ENCODE measurements at places on chromosomes 3 and 15.
A peak's percentile ranks its signal among the peaks of the same experiment; 100 is the strongest.

- no peak overlapping the region for H3K4me3 ChIP-seq
- no peak for DNase-seq
- no peaks in the 10 kb centered on the region for H3K36me3 ChIP-seq
- no peaks in the 10 kb centered on the region for H3K4me1 ChIP-seq
These were observed 233.3 kb downstream of the NLGN1 start for GRCh38 chr3:173630849-173631248.

- H3K4me3 ChIP-seq = no peak overlapping the region
- no peak overlapping the region for H3K27ac ChIP-seq
- no peak for DNase-seq
- no peaks in the 10 kb centered on the region for H3K4me1 ChIP-seq
These were observed 15.4 kb downstream of the SLC22A14 start for GRCh38 chr3:38297537-38297936.

DNA sequence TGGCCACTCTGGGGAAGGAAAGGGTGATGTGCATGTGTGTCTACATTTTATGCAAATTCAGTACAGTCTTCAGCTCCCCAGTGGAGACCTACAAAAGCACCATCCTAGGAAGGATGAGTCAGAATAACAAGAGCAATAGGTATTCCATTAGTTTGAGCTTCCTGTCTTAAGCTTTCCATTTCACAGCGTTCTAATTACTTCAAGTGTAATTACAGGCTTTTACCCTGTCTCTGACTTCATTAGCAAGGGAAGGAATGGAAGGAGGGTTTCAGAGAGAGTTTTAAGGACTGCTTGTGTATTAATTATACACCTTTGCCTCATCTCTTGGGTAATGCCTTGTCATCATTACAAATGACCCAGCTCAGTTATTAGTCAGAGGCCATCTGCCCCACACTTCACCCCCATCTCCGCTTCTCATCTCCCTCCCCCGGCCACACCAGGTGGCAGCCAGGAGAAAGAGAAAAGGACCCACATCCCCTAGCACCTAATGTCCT, 202.8 kb upstream of the MRPL3 start:
- H3K4me3 ChIP-seq = no peak overlapping the region
- H3K27ac ChIP-seq = no peak overlapping the region
- DNase-seq = no peak
- H3K4me1 ChIP-seq = peaks cover 2% of the 10 kb centered on the region

DNA sequence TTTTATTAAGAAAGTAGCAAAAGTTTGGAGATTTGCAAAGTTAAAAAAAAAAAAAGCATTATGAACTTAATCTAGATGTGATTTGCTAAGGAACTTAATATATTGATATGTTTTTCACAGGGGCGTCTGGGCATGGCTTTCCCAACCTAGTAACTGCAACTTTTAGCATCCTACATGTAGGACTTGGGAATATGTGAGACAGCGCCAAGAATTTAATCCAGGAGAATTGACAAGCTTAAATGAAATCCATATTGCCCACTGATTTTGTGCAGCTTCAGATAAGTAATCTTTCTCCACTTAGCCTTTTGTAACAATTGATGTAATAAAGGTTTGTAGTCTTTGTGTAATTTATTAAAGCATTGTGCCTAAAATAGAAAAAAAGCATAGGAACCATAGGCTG, 982 bp upstream of the GABPB1 start:
- peaks cover 60% of the 10 kb centered on the region for H3K36me3 ChIP-seq
- peaks cover 2% of the 10 kb centered on the region for H3K27me3 ChIP-seq
- peaks cover 36% of the 10 kb centered on the region for H3K4me1 ChIP-seq
- DNase-seq = no peak

DNA sequence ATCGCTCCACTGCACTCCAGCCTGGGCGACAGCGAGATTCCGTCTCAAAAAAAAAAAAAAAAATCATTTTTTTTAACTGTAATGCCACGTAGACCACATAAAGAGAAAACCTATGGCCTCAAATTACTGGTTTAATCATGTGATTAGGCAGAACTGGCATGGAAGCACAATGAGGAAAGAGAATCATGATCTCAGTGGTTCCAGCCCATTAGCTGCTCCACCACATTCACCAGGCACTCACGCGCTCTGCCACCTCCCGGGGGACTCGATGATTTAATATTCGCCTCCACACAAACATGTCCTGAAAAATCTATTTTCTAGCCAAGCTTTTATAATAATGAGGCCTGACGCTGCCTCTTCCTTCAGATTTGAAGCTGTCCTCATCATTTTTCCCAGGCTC, 204.7 kb downstream of the TBL1XR1 start:
- peaks cover 4% of the 10 kb centered on the region for H3K4me1 ChIP-seq
- H3K36me3 ChIP-seq = no peaks in the 10 kb centered on the region
- H3K27me3 ChIP-seq = peaks cover 6% of the 10 kb centered on the region

DNA sequence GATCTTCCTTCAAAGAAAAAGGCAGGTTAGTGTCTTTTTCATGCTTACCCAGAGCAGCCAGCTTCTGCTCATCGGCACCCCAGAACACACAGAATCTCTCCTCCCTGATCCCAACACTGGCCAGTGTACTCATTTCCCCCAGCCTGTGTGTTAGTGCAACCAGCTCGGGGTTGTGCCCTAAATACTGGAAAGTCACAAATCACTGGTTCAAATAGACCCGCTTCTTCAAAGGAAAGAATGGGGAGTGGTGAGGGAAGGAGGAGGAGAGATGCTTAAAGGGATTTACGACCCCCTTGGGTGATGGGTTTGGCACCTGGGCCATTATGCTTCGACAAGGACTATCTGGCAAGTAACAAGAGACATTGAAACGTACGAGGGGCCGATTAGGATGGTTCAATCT, 114.0 kb downstream of the FOXB1 start:
- no peak overlapping the region for H3K27ac ChIP-seq
- H3K36me3 ChIP-seq = no peaks in the 10 kb centered on the region
- no peak overlapping the region for H3K4me3 ChIP-seq
- peaks cover 34% of the 10 kb centered on the region for H3K4me1 ChIP-seq

GRCh38 chr3:167941234-167941995, 154.3 kb downstream of the GOLIM4 start:
- DNase-seq = no peak
- no peak overlapping the region for H3K27ac ChIP-seq
- H3K27me3 ChIP-seq = peaks cover 3% of the 10 kb centered on the region
- H3K4me1 ChIP-seq = peaks cover 8% of the 10 kb centered on the region
- H3K4me3 ChIP-seq = no peak overlapping the region

- H3K27ac ChIP-seq = no peak overlapping the region
- DNase-seq = no peak
- no peak overlapping the region for H3K4me3 ChIP-seq
- H3K27me3 ChIP-seq = peaks cover 6% of the 10 kb centered on the region
- H3K36me3 ChIP-seq = no peaks in the 10 kb centered on the region
These were observed 101.5 kb upstream of the SLC6A6 start for GRCh38 chr3:14300721-14301399.

- H3K4me1 ChIP-seq = peaks cover 62% of the 10 kb centered on the region
- H3K4me3 ChIP-seq = peak overlapping the region; percentile 79
- peak overlapping the region; percentile 90 for H3K27ac ChIP-seq
These were observed 16.4 kb upstream of the FURIN start for GRCh38 chr15:90851940-90852339.

DNA sequence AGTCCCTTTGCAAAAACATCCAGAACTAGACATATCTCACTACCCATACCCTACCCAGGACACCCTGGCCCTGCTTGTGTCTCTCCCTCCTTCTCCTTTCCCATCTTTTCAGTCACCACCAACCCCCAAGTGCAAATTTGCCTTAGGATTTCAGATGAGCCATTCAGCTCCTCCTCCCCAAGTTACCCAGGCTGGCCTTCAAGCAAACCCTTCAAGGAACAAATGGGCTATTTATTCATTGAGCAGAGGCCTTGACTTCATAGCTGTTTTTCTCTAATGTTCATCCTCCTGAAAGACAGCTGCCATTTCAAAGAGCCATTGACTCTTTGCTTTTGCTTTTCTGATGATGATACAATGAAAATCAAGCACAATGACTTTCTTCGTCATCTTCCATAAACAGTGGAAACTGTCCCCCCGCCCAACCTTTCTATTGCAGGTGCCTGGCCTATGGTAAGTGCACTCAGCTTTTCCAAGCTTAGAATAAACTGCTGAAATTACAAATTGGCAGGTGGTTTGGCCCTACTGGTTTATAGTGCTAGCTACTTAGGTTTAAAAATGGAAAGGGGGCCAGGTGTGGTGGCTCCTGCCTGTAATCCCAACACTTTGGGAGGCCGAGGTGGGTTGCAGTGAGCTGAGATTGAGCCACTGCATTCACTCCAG, 26.1 kb upstream of the KLHL6 start:
- H3K4me3 ChIP-seq = no peak overlapping the region
- peaks cover 31% of the 10 kb centered on the region for H3K4me1 ChIP-seq
- H3K36me3 ChIP-seq = no peaks in the 10 kb centered on the region

GRCh38 chr15:25208735-25209134, 230.1 kb downstream of the UBE3A start:
- no peak overlapping the region for H3K4me3 ChIP-seq
- H3K4me1 ChIP-seq = no peaks in the 10 kb centered on the region
- no peaks in the 10 kb centered on the region for H3K36me3 ChIP-seq
- no peak overlapping the region for H3K27ac ChIP-seq
- no peaks in the 10 kb centered on the region for H3K27me3 ChIP-seq

- H3K4me3 ChIP-seq = no peak overlapping the region
- H3K4me1 ChIP-seq = no peaks in the 10 kb centered on the region
- H3K36me3 ChIP-seq = no peaks in the 10 kb centered on the region
- H3K27me3 ChIP-seq = peaks cover 6% of the 10 kb centered on the region
- no peak for DNase-seq
- no peak overlapping the region for H3K27ac ChIP-seq
These were observed 99.4 kb upstream of the HACD2 start for GRCh38 chr3:123684209-123684608.

GRCh38 chr15:40470423-40471104, at the start of gene CHST14:
TSS of gene CHST14 (plus strand) at chr15:40470984. CDS start at chr15:40471214, 230 bp downstream.
- H3K36me3 ChIP-seq = peaks cover 12% of the 10 kb centered on the region
- H3K27me3 ChIP-seq = no peaks in the 10 kb centered on the region
- peak; percentile 50 for DNase-seq
- peak within 1 kb of the TSS; percentile 90 for H3K4me3 ChIP-seq
- peak within 1 kb of the TSS; percentile 87 for H3K27ac ChIP-seq

- H3K36me3 ChIP-seq = peaks cover 2% of the 10 kb centered on the region
- DNase-seq = peak; percentile 68
- peaks cover 26% of the 10 kb centered on the region for H3K27me3 ChIP-seq
- peaks cover 15% of the 10 kb centered on the region for H3K4me1 ChIP-seq
These were observed 10.2 kb upstream of the KCNMB3 start for GRCh38 chr3:179260949-179261765.

DNA sequence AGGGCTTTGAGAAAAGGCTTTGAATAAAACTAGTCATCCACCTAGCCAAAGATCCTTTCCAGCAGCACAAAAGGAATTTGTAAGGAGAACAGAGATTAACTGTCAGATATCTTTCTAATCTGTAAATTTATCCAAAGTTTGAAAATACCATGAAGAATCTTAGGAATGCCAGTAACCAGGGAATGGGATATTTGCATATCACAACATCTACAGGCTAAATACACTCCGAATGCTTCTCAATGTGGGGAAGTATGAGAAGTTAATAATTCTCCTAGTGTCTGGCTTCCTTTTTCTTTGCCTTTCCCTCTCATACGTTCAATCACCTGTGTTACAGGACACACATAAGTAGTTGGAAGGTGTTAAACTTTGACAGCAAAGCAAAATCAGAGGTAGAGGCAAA, 7.8 kb downstream of the ANAPC13 start:
- H3K4me3 ChIP-seq = no peak overlapping the region
- peaks cover 37% of the 10 kb centered on the region for H3K36me3 ChIP-seq
- no peak overlapping the region for H3K27ac ChIP-seq
- no peak for DNase-seq

DNA sequence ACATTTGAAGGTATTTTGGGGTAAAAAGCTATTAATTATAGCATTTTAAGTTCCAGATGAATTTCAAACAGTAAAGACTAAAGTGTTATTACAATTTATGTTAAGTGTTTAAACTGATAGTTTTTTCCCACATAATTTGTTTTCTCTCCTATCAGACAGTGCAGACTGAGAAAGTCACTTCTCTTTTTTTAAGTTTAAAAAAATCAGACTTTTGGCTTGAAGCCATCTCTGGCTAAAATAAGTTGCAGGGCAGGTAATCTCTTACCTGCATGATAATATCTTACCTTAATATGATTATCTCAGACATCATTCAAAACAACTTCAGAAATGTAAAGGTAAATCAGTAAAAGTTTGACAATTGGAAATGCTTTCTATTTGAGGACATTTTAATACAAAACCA, 21.5 kb upstream of the RAB6B start:
- peaks cover 30% of the 10 kb centered on the region for H3K27me3 ChIP-seq
- no peaks in the 10 kb centered on the region for H3K4me1 ChIP-seq
- H3K36me3 ChIP-seq = no peaks in the 10 kb centered on the region
- H3K4me3 ChIP-seq = no peak overlapping the region
- no peak overlapping the region for H3K27ac ChIP-seq

- H3K36me3 ChIP-seq = peaks cover 4% of the 10 kb centered on the region
- no peak overlapping the region for H3K27ac ChIP-seq
- no peaks in the 10 kb centered on the region for H3K27me3 ChIP-seq
- DNase-seq = peak; percentile 33
- peaks cover 16% of the 10 kb centered on the region for H3K4me1 ChIP-seq
These were observed 4.8 kb downstream of the RARRES1 start for GRCh38 chr3:158727206-158728060.

DNA sequence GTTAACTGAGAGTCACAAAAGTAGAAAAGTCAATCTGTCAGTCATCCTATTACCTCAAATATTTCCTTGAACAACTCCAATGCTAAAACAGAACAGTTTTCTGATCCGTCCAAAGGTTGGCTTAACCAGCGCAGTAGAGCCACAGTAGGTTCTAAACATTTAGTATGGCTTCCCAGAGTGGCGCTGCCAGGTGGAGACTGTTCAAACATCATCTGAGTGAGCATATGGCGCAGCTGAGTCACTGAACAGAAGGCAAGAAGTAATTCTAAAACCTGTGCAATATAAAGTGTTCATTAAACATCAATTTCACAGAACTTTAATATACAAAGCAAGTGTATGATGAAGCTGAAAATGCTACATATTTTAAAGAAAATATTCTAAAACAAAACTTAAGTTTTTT, 19.9 kb downstream of the CIP2A start:
- DNase-seq = no peak
- H3K4me3 ChIP-seq = no peak overlapping the region
- peaks cover 17% of the 10 kb centered on the region for H3K4me1 ChIP-seq
- peaks cover 50% of the 10 kb centered on the region for H3K36me3 ChIP-seq
- no peaks in the 10 kb centered on the region for H3K27me3 ChIP-seq

GRCh38 chr15:73941044-73941443, 14.8 kb downstream of the LOXL1 start:
- peaks cover 12% of the 10 kb centered on the region for H3K4me1 ChIP-seq
- DNase-seq = no peak
- H3K36me3 ChIP-seq = no peaks in the 10 kb centered on the region
- H3K27me3 ChIP-seq = peaks cover 2% of the 10 kb centered on the region
- H3K4me3 ChIP-seq = no peak overlapping the region

- peaks cover 84% of the 10 kb centered on the region for H3K4me1 ChIP-seq
- H3K36me3 ChIP-seq = peaks cover 62% of the 10 kb centered on the region
- DNase-seq = no peak
These were observed 45.8 kb downstream of the SMAD3 start for GRCh38 chr15:67110958-67111864.

GRCh38 chr15:48096355-48096786, 24.4 kb upstream of the SLC24A5 start:
- no peaks in the 10 kb centered on the region for H3K36me3 ChIP-seq
- no peak overlapping the region for H3K27ac ChIP-seq
- no peak for DNase-seq
- H3K4me3 ChIP-seq = no peak overlapping the region

GRCh38 chr15:60982249-60982910, 246.7 kb downstream of the RORA start:
- peaks cover 24% of the 10 kb centered on the region for H3K27me3 ChIP-seq
- no peaks in the 10 kb centered on the region for H3K36me3 ChIP-seq
- no peak for DNase-seq
- H3K4me1 ChIP-seq = no peaks in the 10 kb centered on the region
- H3K27ac ChIP-seq = no peak overlapping the region

- DNase-seq = no peak
- H3K36me3 ChIP-seq = no peaks in the 10 kb centered on the region
- no peak overlapping the region for H3K4me3 ChIP-seq
- no peaks in the 10 kb centered on the region for H3K27me3 ChIP-seq
These were observed 124.8 kb upstream of the GOLIM4 start for GRCh38 chr3:168220556-168220955.

All from T-helper 2 cell treated with Interferon-gamma antibody and Interleukin-4, amounts not matched to agents 5 μg/mL and 100 μg/mL, for 36 hours (primary cell).